ENCODE measurements at places on chromosomes 7 and 10.
A peak's percentile ranks its signal among the peaks of the same experiment; 100 is the strongest.

- no peak for DNase-seq
Observed at GRCh38 chr7:100640517-100641440, 573 bp downstream of the TFR2 start.

DNA sequence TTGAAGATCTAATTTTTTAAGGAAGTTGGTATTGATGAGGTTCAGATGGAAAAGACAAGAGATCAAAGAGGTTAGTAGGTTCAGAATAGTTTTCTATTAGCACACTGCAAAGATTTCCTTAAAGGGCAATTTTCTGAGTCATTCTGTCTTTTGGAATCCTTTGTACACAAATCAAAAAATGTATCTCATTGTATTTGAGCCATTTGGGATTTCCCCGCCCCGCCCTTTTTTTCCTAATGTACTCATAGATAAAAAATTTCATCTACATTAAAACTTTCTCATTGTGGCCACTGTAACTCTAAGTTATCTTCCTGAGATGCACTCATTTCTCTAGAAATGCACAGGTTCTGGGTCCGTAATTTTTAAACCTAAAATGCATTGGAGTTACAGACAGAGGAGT lies 12.1 kb downstream of the GIMAP6 start:
- DNase-seq: no peak

GRCh38 chr10:131926743-131927595 lies 26.2 kb downstream of the PPP2R2D start:
- no peak for DNase-seq

DNA sequence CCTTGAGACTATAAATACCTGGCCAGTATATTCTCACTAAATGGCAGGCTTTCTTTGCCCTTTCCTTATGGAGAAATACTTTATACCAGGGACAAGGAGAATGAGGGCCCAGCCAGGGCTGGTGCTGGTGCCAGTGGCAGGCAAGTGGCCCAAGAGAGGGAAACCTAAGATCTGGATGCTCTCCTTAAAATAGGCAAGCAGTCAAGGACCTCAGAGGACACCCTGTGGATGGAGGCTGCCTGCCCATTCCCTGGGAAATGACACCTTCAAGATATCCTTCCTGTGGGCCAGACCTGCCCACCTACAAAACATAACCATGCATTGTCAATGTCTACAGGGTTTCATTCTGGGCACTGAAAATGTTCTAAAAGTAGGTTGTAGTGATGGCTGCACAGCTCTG lies 29.1 kb downstream of the POLR3A start:
- no peak for DNase-seq

GRCh38 chr10:129331839-129332220 lies 135.2 kb upstream of the MGMT start:
- no peak for DNase-seq

GRCh38 chr7:7272294-7272693 lies 90.0 kb downstream of the C1GALT1 start:
- DNase-seq: no peak

DNA sequence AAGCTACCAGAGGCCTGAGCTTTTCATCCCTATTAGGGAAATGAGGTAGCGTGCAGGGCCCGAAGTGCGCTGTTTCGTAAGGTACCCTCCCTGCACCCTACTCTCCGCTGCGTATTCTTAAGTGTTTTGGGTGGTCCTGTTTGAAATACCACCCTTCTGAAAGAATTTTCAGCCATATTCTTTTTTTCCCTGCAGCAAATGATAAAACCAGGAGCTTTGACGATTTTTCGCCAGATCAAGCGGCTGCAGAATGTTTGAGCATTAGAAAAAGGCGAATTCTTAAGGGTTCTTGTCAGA lies 1.2 kb downstream of the RSBN1L start:
- DNase-seq: no peak

DNA sequence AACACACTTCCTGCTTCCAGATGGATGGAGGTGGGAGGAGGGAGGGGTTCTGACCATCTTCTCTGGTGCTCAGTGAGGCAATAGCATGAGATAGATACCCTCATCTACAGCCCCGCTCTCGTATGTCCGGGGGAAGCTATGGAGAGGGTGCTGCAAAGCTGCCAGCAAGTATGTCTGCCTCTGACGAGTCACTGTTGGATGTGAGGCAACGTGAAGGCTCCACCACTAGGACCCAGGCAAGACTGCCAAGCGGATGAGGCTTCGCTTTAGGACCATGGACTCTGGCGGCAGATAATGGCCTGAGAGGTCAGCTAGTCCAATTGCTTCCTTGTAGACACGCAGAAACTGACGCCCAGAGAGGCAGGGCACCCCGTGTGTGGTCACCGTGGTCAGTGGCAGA lies 601.6 kb downstream of the PTPRN2 start:
- no peak for DNase-seq

DNA sequence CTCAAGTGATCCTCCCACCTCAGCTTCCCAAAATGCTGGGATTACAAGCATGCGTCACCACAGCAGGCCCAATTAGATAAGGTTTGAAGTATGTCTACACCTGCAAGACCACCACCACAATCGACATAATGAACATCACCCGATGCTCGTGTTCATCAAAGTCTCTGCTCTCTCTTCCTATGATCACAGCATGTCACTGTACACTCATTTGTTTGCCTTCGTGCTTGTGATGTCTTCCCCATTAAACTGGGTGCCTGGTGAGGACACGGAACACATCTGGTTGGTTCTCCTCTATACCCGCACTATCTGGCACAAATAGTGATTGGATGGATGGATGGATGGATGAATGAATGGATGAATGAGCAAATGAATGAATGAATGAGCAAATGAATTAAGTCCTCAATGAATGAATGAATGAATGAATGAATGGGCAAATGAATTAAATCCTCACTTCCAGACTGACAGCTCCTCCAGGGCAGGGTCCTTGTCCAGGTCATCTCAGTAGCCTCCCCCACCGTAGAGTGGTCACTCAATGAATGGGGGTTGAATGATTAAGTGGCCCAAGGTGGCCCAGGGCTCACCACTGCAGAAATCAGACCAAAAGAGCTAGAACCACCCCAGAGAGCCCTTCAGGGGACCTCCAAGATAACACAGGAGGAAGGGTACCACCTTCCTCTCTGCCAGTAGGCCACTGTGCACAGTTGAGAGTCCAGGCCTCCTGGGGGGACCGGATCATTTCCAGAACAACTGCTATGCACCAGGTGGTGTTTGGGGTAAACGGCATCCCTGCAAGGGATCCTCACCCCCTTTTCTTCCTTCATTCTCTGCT lies 101.9 kb upstream of the TNRC18 start:
- no peak for DNase-seq

DNA sequence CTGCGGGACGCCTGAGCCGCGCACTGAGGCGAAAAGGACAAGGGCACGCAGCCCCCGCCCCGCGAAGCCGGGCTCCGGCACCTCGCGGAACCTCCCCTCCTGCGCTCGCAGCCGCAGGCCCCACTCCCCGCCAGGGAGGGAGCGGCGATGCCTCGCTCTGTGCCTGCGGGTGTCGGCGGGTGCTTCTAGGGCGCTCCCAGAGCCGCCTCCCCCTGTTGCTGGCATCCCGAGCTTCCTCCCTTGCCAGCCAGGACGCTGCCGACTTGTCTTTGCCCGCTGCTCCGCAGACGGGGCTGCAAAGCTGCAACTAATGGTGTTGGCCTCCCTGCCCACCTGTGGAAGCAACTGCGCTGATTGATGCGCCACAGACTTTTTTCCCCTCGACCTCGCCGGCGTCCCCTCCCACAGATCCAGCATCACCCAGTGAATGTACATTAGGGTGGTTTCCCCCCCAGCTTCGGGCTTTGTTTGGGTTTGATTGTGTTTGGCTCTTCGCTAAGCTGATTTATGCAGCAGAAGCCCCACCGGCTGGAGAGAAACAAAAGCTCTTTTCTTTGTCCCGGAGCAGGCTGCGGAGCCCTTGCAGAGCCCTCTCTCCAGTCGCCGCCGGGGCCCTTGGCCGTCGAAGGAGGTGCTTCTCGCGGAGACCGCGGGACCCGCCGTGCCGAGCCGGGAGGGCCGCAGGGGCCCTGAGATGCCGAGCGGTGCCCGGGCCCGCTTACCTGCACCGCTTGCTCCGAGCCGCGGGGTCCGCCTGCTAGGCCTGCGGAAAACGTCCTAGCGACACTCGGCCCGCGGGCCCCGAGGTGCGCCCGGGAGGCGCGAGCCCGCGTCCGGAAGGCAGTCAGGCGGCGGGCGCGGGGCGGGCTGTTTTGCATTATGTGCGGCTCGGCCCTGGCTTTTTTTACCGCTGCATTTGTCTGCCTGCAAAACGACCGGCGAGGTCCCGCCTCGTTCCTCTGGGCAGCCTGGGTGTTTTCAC lies 519 bp downstream of the ITGB8 start:
- DNase-seq: peak; percentile 42

DNA sequence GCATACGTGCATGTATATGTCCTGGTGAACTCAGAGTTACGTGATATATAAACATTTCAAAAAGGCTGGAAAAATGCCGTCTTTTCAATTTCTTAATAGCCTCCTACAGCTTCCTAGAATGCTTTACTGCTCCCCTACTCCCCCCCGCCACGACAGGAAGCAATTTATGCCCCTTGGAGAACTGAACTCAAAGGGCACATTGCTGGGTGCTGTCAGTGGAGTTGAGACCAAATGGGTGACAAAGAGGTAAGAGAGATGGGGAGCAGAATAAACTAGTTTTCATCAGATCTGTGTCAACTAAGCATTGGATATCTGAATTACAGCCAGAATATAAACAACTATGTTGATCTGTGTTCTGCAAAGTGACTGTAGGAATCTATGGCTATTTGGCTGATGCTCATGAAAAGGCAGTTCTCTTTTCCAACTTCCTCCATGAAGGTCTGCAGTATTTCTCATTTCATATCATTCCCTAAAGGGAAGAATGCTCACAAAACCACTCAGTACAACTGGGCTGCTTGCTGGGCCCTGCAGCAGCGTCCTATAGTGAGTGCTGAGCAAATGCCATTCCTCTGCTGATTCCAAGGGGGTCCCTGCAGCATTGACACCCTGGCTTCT lies 171.3 kb upstream of the HPS1 start:
- no peak for DNase-seq

GRCh38 chr7:152054367-152055230 lies 29.1 kb downstream of the GALNT11 start:
- no peak for DNase-seq

DNA sequence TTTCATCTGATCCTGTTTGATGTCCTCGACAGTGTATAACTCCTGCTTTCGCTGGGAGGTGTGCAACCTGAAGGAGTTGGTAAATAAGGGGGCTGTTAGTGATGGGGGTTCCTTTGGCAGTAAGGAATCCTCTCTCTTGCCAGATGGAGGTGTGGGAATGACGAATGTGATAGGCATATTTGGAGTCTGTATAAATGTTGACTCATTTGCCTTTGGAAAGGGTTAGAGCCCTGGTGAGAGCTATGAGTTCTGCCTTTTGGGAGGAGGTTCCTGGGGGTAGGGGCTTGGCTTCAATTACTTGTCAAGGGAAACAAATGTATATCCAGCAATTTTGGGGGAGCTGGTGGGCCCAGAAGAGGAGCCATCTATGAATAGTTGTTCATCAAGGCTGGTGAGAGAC lies 11.4 kb upstream of the CHST3 start:
- no peak for DNase-seq

GRCh38 chr7:129664029-129665012 lies 52.8 kb downstream of the NRF1 start:
- DNase-seq: no peak

- DNase-seq: no peak
Observed at GRCh38 chr10:46220872-46221538, 65.8 kb upstream of the ANTXRL start.

- no peak for DNase-seq
Observed at GRCh38 chr10:46031648-46032532, 1.5 kb upstream of the NCOA4 start.

GRCh38 chr7:48088559-48089045 lies 463 bp upstream of the UPP1 start:
- DNase-seq: no peak

DNA sequence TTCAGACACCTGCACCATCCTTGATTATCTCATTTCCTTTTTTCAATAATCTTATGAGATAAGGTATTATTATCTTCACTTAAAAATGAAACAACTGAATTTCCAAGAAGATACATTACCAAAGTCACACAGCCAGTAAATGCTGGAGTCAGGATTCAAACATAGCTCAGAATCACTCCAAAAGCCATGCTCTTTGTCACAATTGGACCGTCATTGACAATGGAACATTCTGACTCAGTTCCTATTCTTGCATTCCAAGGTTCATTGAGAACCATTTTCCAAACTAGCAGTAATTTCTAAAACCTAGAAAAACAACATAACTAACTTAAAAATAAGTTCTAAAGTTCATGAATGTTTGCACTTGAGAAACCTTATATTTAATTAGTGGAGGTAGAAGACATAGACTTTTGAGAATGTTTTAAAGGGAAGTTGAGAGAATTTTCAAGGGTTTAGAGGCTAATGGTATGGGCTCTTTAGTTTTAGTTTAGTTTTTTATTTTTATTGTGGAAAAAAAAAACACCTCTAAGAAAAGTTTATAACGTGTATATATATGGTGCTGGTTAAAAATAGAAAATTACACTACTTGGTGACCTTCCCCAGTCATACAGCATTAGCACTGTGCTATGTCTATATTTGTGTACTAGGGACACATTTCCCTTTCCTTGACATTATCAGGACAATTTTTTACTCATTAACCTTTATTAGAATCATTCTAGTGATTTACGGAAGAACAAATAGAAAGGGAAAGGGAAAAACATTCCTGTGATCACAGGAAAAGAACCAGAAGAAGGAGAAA lies 30.9 kb downstream of the LGI1 start:
- DNase-seq: no peak

DNA sequence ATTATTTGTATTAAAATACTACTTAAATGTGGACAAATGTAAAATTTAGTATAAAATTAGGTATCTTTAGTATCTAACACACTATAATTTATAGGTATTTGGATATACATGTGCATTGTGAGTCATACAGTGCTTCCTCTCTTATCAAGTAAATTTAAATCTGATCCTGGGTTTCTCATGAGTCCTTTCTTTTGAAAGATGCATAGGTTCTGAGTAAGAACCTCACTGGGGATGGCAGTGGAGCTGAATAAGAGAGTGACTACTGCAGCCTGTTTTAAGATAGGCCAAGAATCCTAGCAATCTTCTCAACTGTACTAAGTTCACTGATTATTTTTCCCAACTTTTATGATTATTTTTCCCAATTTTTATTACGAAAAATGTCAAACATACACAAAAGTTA lies 16.2 kb downstream of the CEP55 start:
- no peak for DNase-seq

DNA sequence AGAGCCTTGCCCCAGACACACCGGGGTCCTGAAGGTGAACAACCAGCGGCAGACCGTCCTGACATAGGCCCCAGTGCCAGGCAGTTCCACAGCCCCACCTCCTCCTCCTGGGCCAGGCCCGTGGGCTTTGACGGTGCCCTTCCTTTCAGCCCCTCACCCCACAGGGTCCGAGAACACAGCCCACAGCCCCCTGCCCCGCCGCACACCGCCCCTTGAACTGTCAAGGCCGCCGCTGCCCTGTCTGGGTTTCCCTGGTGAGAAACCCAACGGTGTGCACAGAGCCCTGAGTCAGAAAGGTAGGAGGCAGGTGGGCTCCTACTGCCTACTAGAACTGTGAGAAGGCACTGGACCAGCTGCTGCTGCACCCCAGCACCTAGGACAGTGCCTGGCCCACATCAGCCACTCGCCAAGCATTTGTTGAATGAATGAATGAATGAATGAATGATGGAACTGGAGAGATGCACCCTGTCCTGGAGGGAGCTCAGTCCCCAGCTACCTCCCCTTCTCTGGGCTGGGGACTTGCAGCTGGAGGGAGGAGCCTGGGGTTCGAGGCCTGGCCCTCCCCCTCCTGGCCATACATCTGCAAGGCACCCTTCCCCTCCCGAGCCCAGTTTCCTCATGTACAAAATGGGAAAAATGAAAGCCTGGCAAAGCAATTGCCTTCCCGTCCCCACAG lies 117.9 kb downstream of the SLIT1 start:
- no peak for DNase-seq

Data from NCI-H187 (cell line).